ENCODE measurements at places on chromosomes 11 and 22. TPM values are rescaled to one million over a fixed set of nuclear protein-coding genes. Genes with fewer than 3 reads are reported as not detected.

DNA sequence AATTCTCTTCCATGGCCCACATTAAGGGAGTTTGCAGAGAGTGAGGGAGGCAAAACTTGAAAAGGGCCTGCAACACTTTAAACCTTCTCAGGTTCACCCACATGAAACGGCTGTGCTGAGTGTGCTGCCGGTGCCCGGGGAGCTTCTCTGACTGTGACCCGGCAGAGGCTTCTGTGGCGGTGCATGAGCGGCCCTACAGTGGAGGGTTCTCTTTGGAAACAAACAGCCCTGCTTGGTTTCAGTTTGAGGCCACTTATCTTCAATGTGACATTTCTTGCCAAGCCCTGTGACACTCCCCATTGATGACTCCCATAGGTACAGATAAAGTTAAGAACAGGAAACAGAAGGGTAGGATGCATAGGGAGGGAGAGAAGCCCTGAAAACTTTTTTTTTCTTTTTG is 31.8 kb downstream of the FAM118A start:
- no peak for DNase-seq

DNA sequence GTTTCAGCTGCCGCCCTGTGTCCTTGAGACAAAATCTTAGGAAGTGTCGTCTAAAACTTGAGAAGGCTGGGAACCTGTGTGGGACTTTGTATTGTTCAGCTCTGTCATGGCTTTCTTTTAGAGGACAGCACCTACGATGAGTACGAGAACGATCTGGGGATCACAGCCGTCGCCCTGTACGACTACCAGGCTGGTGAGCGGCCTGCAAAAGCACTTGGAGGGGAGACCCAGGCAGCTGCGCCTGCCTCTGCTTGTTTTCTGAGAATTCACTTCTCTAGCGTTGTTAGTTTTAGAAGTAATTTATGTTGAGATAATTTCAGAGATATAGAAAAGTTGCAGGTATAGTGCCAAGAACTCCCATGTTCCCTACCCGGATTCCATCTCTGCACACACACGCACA is 35.2 kb downstream of the CTTN start:
- no peak for DNase-seq

DNA sequence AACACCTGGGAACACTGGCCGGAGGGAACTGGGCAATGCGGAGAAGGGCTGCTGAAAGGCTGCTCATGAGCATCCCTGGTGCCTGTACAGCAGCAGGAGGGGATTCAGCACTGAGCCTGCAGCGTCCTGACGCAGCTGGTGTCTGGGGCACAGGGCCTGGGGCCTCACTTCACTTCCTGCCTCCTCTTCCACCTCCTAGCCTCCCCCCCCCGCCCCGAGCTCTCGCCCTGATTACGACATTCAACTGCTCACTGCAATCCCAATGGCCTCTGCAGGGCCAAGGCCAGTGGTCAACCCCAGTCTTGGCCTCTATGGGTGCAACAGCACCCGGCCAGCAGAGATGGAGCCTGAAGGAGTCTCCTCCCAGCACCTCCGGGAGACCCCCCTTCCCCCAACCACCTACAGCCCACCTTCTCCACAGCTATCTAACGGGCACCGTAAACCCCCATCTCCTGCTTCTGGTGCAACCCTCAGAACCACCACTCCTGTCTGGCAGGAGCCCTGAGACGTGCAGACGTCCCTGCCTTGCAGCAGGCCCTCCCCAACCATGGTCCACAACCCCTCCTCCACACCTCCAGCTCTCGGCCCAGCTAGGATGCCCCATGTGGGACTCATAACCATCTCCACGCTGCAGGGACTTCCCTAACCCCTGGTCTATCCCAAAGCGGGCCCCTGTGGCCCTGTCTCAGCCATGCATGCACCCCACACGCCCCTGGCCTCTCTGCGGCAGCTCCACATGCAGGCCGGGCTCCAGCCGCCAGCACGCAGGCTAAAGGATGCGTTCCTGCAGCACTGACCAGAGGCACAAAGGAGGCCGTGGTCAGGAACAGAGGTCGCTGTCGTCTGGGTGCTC is 38.2 kb downstream of the BRD1 start:
- DNase-seq = peak; percentile 30

- no peak for DNase-seq
These were observed 44.0 kb downstream of the SPATA19 start for GRCh38 chr11:133801356-133801755.

DNA sequence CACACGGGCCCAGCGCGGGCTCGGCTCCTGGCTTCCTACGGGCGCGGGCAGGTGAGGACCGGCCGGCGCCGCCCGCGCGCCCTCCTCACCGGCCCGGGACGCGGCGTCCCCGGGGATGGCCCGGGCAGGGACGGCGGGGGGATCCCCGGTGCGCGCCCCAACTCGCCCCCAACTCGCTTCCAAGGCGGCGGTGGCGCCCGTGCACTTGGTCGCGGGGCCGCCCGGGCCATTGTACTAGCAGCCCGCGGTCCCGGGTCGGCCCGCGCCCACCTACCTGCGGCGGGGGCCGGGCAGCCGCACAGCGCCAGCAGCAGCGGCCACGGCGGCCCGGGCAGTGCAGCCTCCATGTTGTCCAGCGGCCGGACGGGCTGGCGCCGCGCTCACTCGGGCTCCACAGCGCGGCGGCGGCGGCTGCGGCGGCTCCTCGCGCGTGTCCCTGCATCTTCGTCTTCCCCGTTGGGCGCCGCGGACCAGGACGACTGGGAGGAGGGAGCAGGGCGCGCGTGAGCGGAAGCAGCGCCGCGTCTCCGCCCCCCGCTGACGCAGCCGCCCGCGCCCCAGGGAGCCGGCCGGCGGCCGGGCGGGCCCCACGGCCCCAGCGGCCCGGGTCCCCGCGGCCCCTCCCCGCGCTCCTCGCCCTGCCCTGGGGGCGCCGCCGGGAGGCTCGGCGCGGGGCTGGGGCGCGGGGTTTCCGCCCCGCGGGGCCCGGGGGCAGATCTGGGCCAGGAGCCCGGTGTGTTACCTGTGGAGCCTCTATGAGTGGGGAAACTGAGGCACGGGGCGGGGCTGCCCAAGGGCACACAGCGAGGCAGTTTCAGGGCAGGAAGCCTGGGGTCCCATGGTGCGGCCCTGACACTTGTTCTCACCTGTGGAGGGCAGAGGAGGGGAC is 159.3 kb upstream of the GRK3 start:
- peak; percentile 61 for DNase-seq

Gene IGSF9B
- 1.7 TPM for total RNA-seq

DNA sequence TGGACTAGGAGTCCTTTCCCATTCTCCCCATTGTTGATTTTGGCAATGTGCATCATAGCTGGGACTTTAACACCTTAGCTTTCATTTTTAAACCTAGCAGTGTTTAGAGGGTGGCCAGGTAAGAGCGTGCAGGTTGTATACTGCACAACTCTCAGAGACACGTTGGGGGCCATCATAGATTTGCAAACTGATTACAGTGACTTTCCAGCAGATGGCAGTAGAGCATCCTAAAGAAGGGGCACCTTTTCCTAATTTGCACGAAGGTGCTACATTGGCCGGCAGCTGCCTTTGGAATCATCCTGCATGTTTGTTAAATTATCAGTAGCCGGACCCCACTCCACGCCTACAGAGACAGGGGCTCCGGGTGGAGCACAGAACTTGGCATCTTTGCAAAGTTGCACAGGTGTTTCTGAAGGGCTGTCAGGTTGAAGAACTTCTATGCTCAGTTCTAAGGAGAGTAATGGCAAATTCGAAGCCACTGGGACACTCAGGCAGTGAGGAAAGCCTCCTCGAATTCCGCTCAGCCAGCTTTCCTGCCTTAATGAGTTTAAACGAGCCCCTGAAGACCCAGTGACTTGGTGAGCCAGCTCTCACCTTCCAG is 7.7 kb downstream of the LHFPL7 start:
- peak; percentile 59 for DNase-seq

DNA sequence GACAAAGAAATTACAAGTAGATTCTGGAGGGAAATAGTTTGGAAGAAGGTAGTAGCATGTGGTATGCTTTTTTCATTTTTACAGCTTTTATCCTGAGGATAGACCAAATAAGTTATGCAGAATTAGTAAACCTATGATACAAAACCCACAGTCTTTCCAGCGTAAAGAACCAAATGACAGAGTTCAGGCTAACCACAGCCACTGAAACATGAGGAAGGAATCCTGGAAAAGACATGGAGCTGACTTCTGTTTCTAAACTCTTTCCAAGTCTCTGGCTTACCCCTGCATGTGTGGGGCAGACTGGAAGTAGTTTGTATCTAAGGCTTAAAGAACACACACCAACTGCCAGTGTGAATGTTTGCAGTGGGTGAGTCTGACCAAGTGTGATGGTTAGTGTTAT is 258.4 kb upstream of the TENM4 start:
- no peak for DNase-seq

DNA sequence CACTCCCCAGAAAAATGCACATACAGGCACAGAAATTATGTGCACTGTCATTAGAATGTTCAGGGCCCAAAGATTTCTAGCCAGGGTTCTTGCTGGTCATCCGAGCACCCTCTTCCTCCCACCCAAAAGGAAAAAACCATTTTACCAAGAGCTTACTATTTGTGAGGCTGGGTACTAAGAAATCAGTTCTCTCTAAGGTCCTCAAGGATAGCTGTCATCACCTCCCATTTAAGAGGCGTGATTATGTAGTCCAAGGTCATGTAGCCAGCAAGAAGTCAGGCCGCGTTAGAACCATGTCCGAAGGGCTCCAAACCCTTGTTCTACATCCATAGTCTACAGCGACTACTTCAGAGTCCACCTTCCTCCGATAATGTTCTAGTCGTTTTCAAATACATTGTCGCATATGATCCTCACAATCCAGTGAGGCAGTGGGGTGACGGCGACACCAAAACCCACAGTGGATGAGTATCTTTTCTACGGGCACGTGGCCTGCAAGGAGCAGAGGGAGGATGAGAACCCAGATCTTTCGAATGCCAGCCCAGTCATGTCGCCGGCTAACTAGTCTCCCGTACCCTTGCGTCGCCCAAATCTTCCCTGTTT is 634 bp downstream of the TIMM8B start:
- no peak for DNase-seq

GRCh38 chr11:123302751-123303195 is 107.7 kb upstream of the CLMP start:
- peak; percentile 46 for DNase-seq

DNA sequence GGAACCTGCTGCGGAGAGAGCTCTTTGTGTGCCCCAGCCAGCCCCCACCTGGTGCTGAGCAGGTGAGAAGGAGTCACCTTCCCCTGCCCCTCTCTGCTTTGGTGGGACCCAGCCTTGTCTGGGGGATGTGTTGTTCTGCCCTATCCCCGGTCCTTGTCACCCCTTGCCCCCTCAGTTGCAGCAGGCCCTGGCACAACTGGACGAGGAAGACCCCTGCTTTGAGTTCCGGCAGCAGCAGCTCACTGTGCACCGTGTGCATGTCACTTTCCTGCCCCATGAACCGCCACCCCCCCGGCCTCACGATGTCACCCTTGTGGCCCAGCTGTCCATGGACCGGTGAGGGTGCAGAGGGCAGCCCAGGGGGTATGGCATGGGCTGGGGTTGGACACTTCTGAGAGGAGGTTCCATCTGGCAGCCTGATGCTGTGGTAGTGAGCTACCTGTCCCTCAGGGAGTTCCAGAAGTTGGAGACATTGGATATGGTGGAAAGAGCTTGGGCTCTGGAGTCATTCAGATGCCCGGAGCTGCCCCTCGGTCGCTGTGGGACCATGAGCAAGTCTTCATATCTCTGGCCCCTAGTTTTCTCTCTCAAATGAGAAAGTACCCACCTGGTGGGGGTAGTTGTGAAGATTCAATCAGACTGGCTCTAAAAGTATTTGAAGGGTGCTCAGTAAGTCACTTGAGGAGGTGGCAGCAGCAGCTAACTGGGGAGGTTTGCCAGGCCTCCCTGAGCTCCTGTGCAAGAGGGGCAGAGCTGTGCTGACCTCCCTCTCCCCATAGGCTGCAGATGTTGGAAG is 4.3 kb downstream of the LARGE2 start:
- DNase-seq = no peak

All from fibroblast of the aortic adventitia (primary cell).